Occipital lobe (tissue), 3 donors: ENCODE measurements at places on chromosomes 7 and 10. TPM values are rescaled to one million over a fixed set of nuclear protein-coding genes. Genes with fewer than 3 reads are reported as not detected.

The C10orf67 gene
- total RNA-seq, result 0.16 TPM

The CPN1 gene
- total RNA-seq, result not detected

- no peak for DNase-seq
These were observed 35.1 kb downstream of the PDGFA start for GRCh38 chr7:484356-485101.

- no peak for DNase-seq
These were observed 95.5 kb downstream of the CELF2 start for GRCh38 chr10:11113156-11113555.

- peak; percentile 3 for DNase-seq
These were observed 257.8 kb upstream of the IMMP2L start for GRCh38 chr7:111820121-111820520.
